ENCODE measurements at places on chromosomes 2 and 18.

DNA sequence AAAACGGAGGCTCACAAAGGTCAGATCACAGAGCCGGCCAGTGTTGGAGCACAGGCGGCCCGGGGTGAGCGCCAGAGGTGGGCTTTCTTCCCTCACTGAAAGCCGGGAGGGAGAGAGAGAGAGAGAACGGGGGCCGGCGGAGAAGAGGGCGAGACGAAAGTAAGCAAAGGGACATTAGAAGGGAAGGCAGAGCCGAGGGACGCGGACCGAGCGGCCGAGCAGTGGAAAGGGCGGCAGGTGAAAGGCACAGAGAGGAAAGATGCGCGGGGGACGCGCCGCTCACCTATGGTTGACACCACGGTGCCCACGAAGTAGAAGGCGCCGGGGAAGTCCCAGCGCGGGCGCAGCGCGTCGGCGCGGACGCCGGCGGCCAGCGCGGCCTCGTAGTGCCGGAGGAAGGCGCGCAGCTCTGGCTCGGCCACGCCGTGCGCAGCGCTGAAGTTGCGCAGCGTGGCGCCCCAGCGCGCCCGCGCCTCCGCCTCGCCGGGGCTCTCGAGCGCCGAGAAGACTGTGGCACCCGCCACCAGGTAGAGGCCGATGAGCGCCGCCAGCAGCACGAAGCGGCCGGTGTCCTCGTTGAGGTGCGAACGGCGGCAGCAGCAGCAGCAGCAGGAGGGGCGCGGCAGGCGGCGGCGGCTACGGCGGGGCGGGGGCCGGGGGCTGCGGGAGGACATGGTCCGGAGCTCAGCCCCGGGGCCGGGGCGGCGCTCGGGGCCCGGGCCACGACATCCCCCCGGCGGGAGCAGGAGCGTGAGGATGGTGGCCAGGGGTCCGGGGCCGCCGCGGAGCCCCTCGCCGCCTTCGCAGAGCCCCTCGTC is 166.9 kb downstream of the MSH2 start:
- DNase-seq: peak; percentile 38

GRCh38 chr2:30741576-30741975 is 65.7 kb downstream of the CAPN13 start:
- no peak for DNase-seq

- DNase-seq: no peak
Observed at GRCh38 chr2:193502363-193503035, 1307.8 kb upstream of the TMEFF2 start.

GRCh38 chr18:62558015-62558663 is 35.3 kb downstream of the ZCCHC2 start:
- no peak for DNase-seq

- no peak for DNase-seq
Observed at GRCh38 chr2:100243631-100244030, 78.7 kb downstream of the LONRF2 start.
